HTR-8/SVneo (cell line): ENCODE measurements at places on chromosomes 6 and 20.

- DNase-seq: no peak
These were observed 48.4 kb upstream of the IYD start for GRCh38 chr6:150320442-150320841.

DNA sequence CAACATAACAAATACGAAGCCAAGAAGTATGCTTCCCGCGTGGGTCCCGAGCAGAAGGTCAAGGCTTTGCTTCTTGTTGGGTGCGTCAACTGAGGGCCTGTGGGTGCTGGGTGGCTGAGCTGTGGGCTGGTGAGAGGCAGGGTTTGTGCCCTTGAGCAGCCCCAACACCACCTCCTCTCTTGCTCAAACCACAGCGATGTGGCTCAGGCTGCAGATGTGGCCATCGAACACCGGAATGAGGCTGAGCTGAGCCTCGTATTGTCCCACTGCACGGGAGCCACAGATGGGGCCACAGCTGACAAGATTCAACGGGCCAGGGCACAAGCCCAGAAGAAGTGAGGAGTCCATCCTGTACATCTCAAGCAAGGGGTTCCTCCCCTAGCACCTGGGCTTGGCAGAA is 7.0 kb upstream of the PTPRA start:
- no peak for DNase-seq

GRCh38 chr6:46378882-46379416 is 112.3 kb downstream of the RCAN2 start:
- no peak for DNase-seq

DNA sequence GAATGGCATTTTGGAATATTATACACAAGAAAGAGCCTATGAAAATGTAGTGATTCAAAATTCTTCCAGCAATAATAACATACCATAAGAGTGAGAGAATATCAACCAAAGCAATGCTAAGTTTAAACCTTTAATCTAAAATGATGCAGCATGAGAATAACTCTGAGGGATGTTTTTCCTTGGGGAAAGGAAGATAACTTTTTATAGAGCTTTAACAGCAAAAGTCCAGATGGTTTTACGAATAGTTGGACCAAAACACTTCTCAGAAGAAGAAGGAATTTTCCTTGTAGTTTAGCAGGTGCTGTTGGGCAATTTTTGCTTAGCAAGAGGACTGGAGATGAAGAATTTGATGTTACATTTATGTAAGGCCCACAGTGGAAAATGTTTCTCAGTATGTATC is 1503.2 kb downstream of the HACE1 start:
- DNase-seq: no peak

GRCh38 chr6:70264306-70264705 is 38.6 kb downstream of the COL9A1 start:
- DNase-seq: no peak

- DNase-seq: no peak
These were observed 20.6 kb upstream of the REV3L start for GRCh38 chr6:111503660-111504059.

GRCh38 chr6:107666981-107667601 is 157.0 kb downstream of the SCML4 start:
- DNase-seq: no peak

DNA sequence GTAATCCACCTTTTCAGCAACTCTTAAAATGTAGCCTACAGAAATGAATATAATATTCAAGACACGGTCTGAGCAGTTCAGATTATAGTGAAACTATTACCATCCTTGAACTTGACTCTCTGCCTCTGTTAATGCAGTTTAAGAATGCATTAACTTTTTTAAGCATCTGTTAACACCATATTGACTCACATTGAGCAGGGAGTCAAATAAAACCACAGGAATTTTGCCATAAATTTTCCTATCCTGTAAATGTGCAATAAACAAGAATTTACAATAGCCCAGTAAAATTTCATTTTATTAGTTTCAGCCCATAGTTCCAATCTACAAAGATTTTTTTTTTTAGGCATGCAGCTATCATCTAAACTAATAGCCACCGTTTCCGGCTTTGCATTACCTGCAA is 239.2 kb upstream of the DEFB112 start:
- peak; percentile 30 for DNase-seq

GRCh38 chr20:5557123-5557522 is 193.1 kb upstream of the SHLD1 start:
- DNase-seq: peak; percentile 52

- no peak for DNase-seq
These were observed 80.9 kb downstream of the HAO1 start for GRCh38 chr20:7859356-7859802.

DNA sequence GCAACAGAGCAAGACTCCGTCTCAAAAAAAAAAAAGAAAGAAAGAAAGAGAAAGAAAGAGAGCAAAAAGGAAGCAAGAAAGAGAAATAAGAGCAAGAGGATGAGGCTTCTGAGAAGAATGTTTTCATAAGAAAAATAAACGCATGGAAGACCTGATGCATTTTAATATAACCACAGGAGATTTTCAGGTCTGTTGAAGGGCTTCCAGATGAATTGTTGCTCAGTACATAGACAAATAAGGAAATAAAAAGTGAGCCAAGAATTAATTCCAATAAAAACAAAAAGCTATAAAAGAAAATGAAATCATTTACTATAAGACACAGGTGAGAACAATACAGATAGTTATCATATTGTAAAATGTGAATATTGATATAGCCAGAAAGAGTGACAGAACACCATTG is 43.5 kb downstream of the PERP start:
- DNase-seq: no peak
